ENCODE measurements at places on chromosomes 16 and 17.

DNA sequence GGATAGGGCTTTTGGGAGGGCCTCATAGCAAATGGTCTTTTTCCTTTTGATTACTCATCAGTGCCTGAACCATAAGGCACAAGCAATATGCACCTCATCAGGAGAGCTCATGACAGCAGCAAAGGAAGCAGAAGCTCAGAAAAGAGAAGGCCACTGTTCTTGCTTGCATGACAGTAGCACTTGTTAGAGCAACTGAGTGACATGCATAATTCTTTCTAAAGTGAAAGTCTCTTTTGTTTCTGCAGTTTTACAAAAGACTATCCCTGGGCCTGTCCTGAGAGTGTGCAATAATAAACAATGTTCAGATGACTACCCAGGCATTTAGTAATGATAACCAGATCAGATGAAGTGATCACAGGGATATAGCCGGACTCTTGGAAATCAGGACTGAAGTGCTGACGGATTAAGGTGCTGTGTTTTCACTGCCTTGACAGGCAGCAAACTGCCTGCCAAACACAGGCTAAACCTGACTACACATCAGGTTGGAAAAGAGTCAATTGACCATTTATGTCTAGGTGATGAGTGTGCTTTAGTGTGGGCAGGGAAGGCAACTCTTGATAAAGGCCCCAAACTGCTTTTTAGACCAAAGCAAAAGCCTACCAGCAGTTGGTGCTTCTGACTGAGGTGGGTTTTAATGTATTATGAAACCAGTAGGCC is 1860.3 kb downstream of the TP53TG3F start:
- no peak for DNase-seq

GRCh38 chr16:82783933-82784572 is 157.3 kb downstream of the CDH13 start:
- DNase-seq = no peak

DNA sequence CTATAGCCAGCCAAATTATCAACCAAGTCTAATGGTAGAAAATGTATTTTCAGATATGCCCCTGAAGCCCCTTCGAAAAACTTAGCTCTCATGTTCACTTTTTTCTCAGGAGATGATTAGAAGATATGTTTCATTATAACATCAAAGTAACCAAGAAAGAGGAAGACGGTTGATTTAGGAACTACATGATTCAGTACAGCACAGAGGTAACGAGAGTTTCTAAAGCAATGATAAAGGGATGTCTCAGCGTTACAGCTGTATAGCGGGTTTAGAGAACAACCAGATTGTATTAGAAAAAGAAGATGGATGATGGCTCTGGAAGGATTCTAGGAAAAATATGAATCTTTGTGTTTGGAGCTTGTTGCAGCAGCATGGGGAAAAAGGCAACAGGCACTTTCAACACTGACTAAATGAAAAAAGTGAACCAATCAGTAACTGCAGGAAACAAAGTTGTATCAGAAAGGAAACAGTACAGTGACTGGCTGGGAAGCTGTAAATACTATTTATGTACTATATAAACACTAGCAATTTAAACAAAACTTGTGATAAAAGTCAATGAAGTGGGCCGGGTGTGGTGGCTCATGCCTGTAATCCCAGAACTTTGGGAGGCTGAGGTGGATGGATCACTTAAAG is 21.5 kb downstream of the MBTD1 start:
- DNase-seq = no peak

- DNase-seq = no peak
Measured at GRCh38 chr16:85421338-85422195, 191.6 kb upstream of the GSE1 start.

DNA sequence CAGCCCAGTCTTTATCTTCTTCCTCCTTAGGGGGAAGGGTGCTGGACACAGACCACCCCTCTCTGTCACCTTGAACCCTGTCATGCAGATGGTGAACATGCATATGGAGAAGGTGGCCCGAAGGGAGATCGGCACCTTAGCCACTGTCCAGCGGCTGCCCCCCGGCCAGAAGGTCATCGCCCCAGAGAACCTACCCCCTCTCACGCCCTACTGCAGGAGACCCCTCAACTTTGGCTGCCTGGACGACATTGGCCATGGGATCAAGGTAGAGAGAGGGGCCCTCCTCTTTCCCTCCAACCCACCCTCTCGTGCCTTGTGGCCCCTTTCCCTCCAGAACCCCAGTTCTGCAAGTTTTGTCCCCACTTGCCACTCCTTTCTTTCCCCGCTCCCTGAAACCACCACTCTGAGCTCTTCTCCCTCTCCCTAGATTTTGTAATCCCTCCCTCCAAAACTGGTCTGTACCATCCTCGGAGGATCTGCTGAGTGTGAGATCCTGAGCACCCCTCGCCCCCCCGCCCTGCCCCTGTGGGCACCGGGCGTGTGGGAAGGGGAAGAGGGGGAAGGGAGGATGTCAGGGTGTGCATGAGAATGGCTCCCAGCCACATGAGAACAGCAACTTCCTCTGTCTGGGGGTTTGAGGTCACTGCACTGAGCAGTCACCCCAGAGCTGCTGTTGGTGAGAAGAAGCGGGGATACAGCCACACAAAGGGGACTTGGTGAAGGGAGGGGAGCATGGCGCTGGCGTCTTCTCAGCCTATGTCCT is 7.3 kb downstream of the ABI3 start:
- peak; percentile 83 for DNase-seq

DNA sequence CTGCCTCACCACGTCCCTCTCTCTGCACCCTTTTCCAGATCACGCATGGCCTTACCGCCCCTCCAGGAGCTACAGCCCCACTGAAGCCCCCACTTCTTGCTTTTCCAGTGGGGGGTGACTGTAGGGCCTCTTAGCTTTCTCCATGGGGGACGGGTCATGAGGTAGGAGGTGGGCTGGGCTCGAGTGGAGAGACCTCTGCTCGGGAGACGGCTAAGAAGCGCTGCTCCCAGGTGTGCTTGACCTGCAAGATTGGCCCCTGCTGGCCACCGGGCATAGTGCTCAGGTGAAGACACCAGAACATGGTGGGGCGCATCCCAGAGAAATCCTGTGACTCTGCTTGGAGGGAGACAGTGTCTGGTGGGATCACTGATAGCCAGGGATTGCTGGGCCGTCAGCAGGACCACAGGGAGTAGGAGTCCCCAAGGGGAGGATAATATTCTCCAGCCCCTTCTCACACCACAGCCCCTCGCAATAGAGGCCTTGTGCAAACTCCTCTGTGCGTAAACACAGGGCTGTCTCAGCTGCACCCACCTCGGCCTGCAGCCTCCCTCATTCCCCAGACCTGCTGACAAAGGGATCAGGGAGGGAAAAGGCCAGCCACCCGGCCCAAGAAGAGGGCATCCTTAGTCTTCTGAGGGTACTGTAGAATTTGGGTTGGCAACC is 8.9 kb upstream of the GALK1 start:
- DNase-seq = no peak

DNA sequence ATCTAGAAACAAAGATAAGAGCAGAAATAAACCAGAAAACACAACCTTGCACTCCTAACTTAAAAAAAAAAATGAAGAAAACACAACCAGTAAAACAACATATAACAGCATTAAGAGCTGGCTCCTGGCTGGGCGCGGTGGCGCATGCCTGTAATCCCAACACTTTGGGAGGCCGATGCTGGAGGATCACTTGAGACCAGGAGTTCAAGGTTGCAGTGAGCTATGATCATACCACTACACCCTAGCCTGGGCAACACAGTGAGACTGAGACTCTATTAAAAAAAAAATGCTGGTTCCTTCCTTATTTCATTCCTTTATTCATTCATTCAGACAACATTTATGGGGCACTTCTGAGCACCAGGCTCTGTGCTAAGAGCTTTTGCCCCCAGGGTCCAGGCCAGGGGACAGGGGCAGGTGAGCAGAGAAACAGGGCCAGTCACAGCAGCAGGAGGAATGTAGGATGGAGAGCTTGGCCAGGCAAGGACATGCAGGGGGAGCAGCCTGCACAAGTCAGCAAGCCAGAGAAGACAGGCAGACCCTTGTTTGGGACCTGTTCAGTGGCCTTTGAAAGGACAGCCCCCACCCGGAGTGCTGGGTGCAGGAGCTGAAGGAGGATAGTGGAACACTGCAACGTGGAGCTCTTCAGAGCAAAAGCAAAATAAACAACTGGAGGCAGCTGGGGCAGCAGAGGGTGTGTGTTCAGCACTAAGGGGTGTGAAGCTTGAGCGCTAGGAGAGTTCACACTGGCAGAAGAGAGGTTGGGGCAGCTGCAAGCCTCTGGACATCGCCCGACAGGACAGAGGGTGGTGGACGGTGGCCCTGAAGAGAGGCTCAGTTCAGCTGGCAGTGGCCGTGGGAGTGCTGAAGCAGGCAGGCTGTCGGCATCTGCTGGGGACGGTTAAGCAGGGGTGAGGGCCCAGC is 2.6 kb downstream of the STH start:
- no peak for DNase-seq

GRCh38 chr16:56617212-56618085 is 8.1 kb upstream of the MT1E start:
- DNase-seq = peak; percentile 78

DNA sequence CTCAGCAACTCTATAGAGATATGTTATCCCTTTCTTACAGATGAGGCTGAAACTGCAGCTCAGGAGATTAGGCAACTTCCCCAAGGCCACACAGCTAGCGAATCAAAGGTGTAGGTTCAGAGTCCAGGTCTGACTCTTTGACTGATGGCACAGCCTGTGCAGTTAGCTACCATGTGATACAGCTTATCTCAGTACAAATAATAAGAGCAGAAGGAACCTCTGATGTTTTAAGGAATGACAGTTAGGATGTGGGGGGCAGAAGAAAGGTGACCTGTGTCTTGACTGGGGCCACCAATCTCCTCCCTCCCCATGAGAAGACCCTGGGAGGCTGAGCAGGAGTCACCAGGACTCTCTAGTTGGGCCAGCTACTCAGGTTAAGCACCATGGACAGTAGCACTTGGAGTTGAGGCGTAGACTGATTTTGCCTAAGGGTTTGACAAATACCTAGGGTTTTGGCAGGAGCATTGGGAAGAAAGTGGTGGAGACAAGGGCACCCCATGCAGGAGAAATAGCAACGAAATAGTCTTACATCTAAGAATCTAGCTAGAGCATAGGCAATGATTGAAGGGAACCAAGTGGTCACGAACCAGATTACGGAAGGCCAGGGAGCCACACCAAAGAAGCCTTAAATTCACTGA is 22.8 kb upstream of the ACSM2B start:
- no peak for DNase-seq

DNA sequence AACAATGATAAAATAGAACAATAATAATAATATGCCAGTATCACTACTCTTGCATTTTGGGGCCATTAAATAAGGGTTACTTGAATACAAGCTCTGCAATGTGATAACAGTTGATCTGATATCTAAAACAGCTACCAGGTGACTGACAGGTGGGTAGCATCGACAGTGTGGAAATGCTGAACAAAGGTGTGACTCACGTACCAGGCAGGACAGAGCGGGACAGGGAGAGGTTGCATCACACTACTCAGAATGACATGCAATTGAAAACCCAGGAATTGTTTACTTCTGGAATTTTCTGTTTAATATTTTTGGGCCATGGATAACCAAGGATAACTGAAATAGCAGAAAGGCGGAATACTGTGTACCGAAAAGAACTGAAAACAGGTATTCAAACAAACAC is 15.8 kb upstream of the ZNF19 start:
- DNase-seq = no peak

DNA sequence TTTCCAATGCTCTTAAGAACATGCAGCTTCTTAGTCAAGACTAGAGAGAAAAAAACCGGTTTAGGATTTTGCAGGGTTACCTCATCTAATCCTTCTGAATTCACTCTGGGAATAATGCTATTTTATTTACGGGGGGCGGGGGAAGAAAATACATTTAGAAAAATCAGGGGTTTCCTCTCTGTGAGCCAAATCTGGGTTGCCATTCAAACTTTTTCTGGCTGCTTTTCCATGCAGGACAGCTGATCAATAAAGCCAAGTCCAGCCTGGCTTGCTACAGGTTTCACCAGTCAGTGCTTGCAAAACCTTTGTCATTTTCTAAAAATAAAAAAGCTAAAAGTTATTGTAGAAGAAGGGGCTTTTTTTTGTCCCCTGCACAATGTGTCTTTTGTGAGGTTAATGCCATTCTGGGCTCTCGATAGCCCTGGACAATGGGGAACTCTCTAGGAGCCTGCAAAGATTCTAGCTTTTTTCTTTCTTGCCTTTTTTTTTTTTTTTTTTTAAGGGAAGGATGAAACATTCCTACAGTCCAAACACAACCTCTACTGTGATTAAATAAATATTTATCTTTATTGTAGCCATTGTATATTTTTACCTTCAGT is 13.1 kb upstream of the ZFHX3 start:
- no peak for DNase-seq

DNA sequence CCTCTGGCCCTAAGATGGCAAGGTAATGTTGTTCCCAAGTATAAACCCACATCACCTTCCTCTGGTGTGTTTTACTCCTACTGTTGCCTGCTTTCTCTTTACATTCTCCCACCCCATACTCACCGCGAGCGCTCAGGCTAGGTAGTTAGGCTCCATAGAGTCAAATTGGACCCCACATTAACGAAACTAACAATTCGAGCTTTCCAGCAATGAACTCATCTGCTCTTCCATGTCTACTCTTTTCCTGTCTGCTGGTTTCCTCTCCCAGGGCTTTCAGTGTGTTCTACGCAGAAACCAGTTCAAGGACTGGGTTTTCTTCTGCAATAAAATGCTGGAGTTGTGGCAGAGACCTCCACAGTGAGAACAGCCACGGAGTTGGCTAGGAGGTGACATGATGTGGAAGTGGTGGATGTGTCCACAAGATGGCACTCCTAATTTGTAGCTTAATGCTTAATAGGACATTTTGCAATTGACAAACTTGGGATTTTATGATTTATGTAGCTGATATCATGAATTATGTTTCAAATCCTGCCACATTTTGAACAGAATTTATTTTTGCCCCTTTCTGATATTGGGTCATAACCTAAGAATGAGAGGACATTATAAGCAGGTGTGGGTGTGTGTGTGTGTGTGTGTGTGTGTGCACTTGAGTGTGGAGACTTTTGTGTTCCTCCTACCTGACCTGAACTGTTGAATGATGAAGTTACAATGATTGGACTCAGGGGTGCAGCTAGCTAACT is 2.2 kb upstream of the UQCRC2 start:
- DNase-seq = peak; percentile 27

- DNase-seq = no peak
Measured at GRCh38 chr17:9330141-9330540, 245.5 kb downstream of the STX8 start.

- DNase-seq = no peak
Measured at GRCh38 chr16:85316944-85317343, 204.7 kb upstream of the CIBAR2 start.

Measured in CD4-positive, alpha-beta T cell treated with Interleukin-17A for 4 hours (primary cell).